GM04504 (cell line): ENCODE measurements at places on chromosomes 5 and 9.

DNA sequence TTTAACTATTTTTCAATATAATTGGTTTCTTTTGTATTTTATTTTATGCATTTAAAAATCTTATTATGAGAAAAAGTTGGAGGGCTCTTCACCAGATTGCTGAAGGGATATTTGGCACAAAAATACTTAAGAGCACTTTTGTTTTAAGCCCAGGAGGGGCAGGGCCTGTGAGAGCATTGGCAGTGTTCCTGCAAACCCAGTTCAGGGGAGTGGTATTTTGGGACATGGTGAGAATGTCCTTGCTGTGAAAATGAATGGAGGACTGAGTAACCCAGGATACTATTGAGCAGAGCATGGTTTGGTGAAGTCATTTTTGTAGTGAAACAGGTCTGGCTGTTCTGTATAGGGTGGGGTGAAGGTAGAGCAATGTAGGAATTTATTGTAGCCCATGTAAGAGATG, 121.4 kb downstream of the KCTD16 start:
- DNase-seq: no peak

DNA sequence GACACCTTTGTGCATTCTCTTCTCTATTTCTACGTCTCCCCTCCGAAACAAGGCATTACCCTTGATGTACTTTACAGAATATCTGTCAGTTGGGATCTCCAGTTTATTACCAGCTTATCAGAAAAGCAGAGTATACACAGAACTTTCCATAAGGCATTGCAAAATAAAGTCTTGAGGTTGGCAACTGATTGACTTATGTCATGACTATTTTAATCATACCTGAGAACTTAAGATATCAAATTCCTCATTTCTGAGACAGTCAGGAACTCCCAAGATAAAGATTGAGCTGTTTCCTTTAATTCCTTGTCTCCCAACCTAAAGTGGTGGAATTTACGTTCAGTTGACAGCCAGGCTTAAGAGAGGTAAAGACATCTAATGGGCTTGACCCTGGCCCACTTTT, 110.9 kb downstream of the MEF2C start:
- no peak for DNase-seq

DNA sequence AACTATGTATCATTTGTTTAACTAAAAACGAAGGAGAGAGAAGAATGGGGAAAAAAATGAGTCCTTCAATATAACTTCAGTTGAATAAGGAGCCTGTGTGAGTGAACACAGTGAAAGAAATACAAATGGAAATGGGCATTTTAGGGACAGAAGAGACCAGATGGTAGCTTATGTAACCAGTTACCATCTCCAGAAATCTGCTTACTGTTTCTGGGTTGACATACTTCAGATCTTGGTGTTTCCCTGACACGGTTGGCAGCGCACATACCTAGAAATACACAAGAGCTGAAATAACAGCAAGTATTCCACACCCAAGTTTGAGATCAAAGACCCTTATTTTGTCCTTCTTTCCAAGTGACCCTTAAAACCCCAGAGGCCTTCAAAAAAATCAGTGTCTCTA, 14.9 kb upstream of the GFRA3 start:
- no peak for DNase-seq

- DNase-seq: no peak
Measured at GRCh38 chr5:124065508-124065907, 553.5 kb downstream of the CSNK1G3 start.

DNA sequence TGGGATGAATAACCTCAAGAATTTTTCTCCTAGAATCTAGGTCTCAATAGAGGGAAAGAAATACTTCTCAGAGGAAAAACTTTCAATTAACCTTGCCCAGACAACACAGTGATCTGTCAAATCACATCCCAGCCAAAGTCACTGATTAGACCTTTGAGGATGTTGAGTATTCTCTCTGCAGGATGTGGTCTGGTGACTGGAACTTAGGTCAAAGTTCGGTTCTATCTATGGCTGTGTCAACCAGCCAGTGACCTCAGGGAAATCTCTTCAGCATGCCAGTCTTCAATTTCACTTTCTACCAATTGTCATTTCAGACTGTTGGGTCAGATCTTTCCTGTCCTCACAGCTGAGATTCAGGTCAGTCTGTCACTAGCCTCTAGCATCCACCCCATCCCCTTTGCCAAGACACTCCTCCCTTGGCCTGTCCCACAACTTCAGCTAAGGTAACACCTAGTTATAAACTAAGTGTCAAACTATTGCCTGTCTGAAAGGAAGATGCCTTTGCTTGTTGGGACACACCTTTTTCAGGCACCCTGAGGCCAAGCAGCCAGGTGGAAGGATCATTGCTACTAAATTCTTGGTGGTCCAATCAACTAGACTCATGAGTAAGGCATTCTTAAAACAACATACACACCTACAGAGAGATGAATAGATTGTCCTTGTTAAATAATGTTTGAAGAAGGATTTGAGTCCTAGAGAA, 156.3 kb upstream of the FST start:
- DNase-seq: no peak

DNA sequence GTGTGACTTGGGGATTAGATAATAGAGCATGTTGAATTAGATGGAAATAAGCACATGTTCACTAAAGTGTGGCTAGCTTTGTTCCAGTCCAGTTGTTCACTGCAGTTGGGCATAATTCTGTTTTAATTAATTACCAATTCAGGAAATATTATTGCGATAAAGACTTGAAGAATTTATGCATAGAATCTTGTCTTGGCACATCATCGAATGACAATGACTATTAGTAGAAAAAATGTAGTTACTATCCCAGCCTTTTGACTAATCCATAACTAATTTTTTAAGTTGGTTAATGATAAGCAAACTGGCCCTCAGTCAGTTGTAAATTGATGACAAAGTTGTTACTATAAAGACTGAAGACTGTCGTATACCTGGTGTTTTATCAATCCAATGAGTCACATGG, 10.5 kb downstream of the LNPEP start:
- no peak for DNase-seq

- DNase-seq: no peak
Measured at GRCh38 chr5:35518104-35518503, 99.6 kb upstream of the SPEF2 start.

DNA sequence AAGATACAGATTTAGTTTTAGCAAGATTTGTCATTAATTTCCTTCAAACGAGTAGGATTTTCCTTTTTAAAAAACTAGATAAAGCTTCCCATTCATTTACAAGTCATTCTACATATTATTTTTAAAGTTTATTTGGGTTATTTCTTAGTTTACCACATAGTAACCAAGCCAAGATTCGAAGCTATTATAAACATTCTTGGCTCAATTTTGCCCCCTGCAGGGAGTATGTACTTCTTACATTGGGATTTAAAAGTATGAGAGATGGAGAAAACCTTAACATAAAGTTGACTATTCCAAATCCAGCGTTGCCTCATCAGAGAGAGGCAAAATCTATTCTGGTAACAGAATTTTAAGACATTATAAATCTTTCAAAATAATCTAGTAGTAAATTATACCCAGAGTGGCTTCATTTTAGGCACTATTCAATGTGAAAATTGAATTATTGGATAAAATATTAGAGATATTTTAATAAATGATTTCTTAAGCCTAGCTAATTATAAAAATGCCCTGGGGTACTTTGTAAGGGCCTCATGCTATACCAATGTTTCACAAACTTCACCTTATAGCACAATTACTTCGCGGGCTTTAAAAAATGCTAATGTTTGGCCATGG, 39.1 kb downstream of the FBN2 start:
- peak; percentile 3 for DNase-seq

DNA sequence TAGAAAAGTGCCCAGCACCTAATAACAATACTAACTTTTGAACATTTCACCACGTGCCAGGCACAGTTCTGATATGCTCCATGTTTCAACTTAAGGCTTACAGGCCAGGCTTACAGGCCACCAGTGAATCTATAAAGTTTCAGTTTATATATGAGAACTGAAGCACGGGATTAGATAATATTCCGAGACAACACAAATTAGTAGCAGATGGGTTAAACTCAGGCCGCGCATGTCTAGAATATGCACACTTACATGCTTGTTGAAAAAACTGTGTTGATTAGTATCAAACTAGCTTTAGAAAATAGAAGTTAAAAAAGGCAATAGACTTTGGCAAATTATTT, 587.9 kb downstream of the MTRR start:
- no peak for DNase-seq

GRCh38 chr5:167785106-167785505, 506.3 kb upstream of the WWC1 start:
- no peak for DNase-seq

- DNase-seq: no peak
Measured at GRCh38 chr9:85283421-85283820, 458.3 kb downstream of the AGTPBP1 start.

DNA sequence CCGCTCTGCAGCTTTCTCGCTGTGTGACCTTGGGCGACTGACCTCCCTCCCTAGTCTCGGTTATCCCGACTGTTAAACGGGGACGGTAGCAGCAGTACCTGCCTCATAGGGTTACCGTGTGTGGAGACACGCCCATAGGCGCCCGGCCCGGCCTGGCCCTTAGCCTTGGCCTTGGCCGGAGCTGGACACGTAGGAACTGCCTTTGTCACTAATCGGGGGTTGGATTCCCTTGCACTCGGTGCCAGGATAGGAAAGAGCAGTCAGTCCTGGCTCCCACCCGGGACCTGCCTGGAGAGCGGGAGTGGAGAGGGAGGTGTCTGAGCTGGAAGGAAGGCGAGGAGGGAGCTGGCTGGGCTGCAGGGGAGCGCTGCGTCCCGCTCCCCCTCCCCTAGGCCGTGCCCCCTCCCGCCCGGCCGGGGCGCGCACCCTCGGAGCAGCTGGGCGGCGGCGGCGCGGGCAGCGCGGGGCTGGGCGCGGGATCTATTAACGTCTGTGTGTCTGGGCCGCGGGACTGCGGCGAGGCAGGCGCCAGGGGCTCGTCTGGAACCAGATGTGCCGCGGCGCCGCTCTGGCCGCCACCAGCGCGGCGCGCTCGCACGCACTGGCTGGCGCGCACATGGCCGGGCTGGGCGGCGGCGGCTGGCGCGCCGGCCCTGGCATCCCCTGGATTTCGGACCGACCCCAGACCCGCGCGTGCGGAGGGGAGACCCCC, 31.7 kb downstream of the PRRX2 start:
- no peak for DNase-seq
